ENCODE measurements at places on chromosomes 7 and 10. TPM values are rescaled to one million over a fixed set of nuclear protein-coding genes. Genes with fewer than 3 reads are reported as not detected.

Gene JCAD
- not detected for total RNA-seq

Gene DNA2
- total RNA-seq = 41.0 TPM

Gene VGF
- total RNA-seq = 148 TPM

Gene ACBD7
- total RNA-seq = 13.1 TPM

Gene LMOD2
- total RNA-seq = not detected

Gene NUP205
- total RNA-seq = 47.0 TPM

Measured in G401 (cell line).